ENCODE measurements at places on chromosomes 4 and X. TPM values are rescaled to one million over a fixed set of nuclear protein-coding genes. Genes with fewer than 3 reads are reported as not detected.

SMIM10L2A gene
- 0.53 TPM for total RNA-seq

FAM9C gene
- 0.50 TPM for total RNA-seq

EIF2S3 gene
- 383 TPM for total RNA-seq

NUP62CL gene
- total RNA-seq, result 0.40 TPM

SMARCA1 gene
- 18.4 TPM for total RNA-seq

MTMR8 gene
- 2.1 TPM for total RNA-seq

SLC10A6 gene
- total RNA-seq, result 0.40 TPM

LRP2BP gene
- 0.53 TPM for total RNA-seq

CT47B1 gene
- not detected for total RNA-seq

SMIM31 gene
- total RNA-seq, result not detected

FAM193A gene
- total RNA-seq, result 24.7 TPM

AFP gene
- not detected for total RNA-seq

TMEM35A gene
- total RNA-seq, result 5.3 TPM

ZNF185 gene
- 29.1 TPM for total RNA-seq

XAGE1B gene
- not detected for total RNA-seq

SHROOM4 gene
- total RNA-seq, result 54.1 TPM

SSX3 gene
- total RNA-seq, result not detected

PNMA3 gene
- total RNA-seq, result not detected

BMP3 gene
- not detected for total RNA-seq

FGFR3 gene
- total RNA-seq, result 0.29 TPM

FDCSP gene
- total RNA-seq, result not detected

OTC gene
- total RNA-seq, result 0.07 TPM

YIPF7 gene
- not detected for total RNA-seq

HSD17B13 gene
- 0.13 TPM for total RNA-seq

SLC9A6 gene
- total RNA-seq, result 18.0 TPM

ADRA2C gene
- total RNA-seq, result not detected

Data from thoracic aorta endothelial cell (primary cell).